MG63 (cell line): ENCODE measurements at places on chromosomes 5 and 9. TPM values are rescaled to one million over a fixed set of nuclear protein-coding genes. Genes with fewer than 3 reads are reported as not detected.

- DNase-seq = no peak
Observed at GRCh38 chr5:148455185-148455584, 71.4 kb downstream of the FBXO38 start.

DRD1 gene
- not detected in 2 replicates for total RNA-seq

DNA sequence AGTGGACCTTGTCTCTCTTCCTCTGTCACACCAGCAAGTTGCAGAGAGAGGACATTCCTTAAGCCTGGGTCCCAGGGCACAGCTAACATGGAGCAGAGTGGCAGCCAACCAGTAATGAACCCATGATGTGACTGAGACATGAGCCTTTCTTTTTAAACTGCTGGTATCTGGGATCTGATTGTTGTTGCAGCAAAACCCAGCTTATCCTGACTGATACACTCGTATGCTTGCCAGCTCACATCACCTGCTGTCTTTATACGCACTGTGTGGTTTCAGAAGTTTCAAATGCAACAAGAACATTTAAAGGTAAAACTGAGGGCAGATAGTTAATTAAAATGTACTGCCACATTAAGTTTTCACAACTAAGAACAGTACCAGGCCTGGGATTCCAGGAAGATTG is 97.1 kb downstream of the HSD17B3 start:
- DNase-seq = no peak

DNA sequence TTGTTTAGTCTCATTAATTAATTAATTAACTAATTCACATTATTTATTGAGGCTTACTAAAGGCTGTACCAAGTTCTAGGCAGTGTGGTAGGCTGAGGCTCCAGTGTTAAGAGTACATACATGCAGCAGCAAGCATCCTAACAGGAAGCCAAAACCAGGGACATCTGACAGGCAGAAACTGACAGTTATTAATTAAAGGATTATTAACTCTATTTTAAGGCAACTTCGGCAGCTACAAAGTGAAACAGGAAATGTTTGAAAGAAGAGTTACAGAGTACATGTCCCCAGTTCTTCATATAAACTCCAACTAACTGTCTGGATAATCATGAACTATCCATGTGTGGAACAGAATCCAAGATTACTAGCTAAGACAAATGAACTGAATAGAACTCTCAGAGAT is 39.3 kb upstream of the GABRB2 start:
- DNase-seq = no peak

DNA sequence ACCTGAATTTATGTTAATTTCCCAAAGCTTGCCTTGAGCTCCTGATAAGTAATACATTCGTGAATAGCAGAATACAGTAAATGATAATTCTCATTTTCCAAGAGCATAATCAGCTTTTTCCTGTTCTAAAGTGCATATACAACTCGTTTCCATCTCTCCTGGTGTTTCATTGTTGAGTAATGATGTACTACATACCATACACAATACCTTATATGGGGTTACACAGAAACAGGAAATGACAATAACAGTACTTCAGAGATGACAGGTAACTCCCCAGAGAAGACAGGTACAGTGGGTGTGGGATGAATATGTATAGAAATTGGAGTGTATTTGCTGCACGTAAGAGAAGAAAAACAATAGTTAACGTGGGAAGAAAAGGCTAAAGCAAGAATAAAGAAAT is 287.1 kb downstream of the TENT4A start:
- DNase-seq = no peak
